ENCODE measurements at places on chromosomes 11 and 22. TPM values are rescaled to one million over a fixed set of nuclear protein-coding genes. Genes with fewer than 3 reads are reported as not detected.

Gene MIOX
- total RNA-seq, result not detected

Gene BRSK2
- total RNA-seq, result 1.6 TPM

DNA sequence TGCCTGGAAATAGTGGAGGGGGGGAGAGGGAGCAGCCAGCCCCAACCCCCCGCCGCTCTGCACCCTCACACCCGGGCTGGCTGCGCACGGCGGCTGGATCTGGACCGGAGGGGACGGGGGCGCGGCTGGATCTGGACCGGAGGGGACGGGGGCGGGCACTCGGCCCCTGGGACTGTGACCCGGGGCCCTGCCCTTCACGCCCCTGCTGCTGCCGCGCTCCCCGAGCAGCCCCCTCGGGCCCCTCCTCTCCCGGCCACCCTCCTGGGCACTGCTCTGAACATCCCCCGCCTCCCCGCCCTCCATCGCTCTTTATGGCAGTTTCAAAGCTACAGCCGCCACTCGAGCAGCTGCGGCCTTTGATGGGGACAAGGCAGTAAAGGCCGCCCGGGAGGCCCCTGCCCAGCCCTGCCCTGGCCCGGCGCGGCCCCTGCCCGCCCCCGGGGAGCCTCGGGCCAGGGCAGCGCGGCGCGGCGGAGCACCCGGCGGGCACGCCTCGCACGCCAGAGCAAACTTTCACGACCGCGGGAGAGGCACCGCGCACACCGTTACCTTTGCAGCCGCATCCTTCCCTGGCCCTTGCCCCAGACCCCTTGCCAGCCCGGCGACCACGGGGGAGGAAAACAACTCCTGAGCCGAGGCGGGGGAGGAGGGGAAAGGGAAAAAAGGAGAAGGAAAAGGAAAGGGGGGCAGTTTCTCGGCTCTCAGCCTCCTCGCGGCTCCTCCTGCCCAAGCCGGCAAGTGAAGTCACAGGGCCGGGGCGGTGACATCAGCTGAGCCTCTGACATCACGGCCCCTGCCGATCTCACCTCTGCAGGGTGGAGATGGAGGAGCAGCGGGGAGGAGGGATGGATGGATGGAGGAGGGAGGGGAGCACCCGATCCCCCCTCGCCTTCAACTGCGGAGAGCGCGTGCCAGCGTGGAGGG, 13.1 kb upstream of the TCF20 start:
- no peak for DNase-seq

DNA sequence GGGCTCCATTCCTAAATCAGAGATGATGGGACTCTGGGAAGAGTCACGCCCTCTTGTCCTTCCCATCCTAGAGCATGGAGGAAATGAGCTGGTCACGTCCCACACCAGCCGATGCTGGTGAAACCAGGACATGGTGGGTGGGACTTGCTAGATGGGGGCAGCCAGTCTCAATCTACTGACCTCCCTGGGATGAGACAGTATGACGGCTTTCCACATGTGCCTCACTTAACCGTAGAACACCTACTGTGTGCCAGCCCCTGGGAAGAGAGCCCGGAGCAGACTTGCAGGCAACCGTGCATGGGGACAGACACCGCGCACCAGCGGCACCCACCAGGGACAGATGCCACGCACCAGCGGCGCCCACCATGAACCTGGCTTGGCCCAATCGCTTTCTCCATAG, 3.8 kb downstream of the OSBPL5 start:
- peak; percentile 28 for DNase-seq

GRCh38 chr11:86486261-86487030, 111.8 kb downstream of the CCDC81 start:
- DNase-seq, result no peak

DNA sequence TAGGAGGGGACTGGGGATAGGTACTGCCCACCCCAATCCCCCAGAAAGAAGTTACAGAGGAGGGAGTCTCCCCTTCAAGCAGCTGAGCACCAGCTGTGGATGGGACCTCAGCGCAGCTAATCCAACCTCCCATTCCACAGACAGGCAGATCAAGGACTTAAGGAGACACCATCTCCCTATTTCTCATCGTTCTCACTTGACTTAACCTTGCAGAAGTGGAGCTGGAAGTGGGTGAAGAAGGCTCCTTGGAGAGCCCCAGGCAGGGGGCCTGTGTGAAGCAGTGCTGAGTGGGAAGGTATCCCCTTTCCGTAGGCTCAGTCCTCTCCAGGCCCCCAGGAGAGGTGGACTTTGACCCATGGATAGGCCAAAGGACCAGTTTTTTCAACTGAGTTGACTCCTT, 27.3 kb downstream of the USP35 start:
- no peak for DNase-seq

- DNase-seq, result peak; percentile 56
Measured at GRCh38 chr11:125295931-125296330, 131.4 kb downstream of the PKNOX2 start.

Data from left cardiac atrium (tissue), 4 donors.